ENCODE measurements at places on chromosomes 11 and 22.

DNA sequence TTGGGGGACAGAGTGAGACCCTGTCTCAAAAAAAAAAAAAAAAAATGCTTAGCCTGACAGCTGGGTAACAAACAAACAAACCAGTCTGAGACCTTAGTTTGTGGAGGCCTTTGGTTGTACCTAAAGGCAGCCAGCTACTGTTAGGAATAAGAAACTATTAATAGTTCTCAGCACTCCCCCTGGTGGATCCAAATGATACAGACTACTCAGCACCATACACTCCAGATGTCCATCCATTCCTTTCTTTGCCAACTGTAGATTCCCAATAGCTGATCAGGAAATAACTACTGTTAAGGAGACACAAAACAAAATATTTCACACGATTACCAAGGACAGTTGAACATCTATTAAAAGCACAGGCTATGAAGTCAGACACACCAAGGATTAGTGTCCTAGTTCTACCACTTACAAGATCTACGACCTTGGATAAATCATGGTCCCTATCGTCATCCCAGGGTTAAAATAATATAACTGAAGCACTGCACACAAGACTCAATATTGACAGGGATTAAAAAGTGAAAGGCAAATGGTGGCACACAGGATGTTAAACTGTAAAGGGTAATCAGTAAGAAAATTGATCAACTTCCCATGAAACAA, 17.2 kb downstream of the CLDN25 start:
- peak; percentile 44 for DNase-seq

DNA sequence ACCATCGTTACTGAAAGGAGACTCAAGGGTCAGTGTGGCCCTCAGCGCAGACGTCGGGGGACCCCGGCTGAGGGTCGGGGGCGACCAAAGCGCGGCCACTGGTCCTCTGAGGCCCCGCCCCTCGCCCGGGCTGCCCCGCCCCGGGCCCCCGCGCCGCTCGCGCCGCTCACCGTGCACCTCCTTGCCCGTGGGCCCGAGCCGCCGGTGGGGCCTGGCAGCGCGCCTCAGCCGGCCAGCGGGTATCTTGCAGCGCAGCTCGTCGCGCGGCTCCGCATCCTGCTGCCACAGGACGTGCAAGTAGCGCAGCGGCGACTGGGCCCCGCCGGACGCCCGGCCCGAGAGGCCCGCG, 419 bp downstream of the ANKRD54 start:
- peak; percentile 73 for DNase-seq

- no peak for DNase-seq
Measured at GRCh38 chr11:70517988-70518907, 119.9 kb downstream of the CTTN start.

DNA sequence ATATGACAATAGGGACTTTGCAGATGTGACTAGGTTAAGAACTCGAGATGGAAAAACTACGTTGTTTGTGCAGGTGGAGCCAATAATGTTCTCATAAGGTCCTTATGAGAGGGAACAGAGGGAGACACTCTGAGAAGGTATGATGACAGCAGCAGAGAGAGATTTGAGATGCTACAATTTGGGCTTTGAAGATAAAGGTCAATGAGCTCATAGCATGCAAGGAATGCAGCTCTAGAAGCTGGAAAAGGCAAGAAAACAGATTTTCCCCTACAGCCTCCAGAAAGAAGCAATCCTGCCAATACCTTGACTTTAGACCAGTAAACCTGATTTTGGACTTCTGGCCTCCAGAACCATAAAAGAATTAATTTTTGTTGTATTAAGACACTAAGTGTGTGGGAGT, 21.1 kb downstream of the FAM76B start:
- DNase-seq: no peak
